Stimulated activated naive CD8-positive, alpha-beta T cell treated with anti-CD3 and anti-CD28 coated beads, Interleukin-15, amount 100 ng/mL, for 72 hours (primary cell): ENCODE measurements at places on chromosomes 12 and 14.

DNA sequence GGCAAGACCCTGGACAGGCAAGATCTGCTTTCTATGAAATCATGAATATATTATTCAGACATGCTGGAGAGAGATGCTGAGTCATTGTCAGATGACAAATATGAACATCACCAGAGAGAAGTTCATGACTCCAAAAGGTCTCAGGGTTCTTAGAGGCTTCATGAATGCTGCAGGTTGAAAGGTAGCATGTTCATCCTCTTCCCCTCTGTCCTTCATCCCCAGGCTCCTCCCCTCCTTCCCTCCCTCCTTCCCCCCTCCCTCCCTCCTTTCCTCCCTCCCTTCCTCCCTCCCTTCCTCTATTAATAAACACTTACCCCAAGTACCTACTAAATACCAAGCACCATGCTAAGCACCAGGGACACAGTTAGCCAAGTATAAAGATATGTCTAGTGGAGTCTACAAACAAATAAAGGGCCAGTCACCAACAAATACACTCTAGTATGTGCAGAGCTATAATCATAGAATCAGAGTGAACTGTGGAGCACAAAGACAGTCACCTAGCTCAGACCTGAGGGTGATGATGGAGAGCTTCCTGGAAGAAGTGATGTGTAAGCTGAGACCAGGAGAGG is 46.2 kb downstream of the RPH3A start:
- DNase-seq = no peak

DNA sequence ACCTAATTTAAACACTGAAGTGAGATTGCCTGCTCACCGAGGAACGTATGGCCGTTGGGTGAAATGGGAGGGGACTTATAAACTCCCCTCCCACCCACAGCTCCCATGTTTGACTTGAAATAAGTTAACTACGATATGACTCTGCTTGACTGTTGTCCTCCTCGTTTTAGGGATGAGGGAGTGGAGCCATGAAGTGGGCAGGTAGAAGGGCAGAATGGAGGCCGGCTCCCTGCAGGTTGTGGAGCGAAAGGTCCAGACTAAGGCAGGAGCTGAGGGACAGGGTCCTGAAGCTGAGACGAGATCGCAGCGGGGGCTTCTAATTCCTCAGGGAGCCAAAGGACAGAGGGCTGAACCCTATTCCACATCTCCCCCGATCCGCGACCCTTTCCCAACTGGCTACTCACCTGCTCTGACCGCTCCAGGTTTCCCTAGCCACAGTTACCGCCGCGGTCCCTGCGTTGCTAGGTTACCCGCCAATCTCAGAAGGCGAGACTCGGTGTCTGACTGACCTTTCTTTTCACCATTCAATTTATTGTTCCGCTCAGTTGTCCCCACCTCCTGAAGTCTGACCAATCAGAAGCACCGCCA is 577 bp upstream of the TPCN1 start:
- peak; percentile 20 for DNase-seq

DNA sequence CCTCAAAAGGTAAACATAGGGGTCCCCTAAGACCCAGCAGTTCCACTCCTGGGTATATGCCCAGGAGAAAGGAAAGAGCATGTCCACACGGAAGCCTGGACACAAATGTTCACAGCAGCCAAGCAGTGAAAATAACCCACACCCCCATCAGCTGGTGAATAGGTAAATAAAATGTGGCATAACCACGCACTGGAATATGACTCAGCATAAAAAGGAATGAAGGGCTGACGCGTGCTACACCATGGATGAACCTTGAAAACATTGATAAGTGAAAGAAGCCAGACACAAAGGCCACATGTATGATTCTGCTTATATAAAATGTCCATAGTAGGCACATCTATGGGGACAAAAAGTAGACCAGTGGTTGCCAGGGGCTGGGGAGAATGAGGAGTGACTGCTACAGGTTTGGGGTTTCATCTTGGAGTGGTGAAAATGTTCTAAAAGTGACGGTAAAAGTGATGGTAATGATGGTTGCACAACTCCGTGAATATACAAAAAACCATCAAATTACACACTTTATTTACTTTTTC is 3.8 kb upstream of the SCARB1 start:
- DNase-seq = no peak

GRCh38 chr14:77612011-77612620 is 4.3 kb downstream of the SPTLC2 start:
- DNase-seq = no peak

- no peak for DNase-seq
These were observed 10.5 kb downstream of the ZBTB1 start for GRCh38 chr14:64515053-64515452.

- no peak for DNase-seq
These were observed 1662.6 kb upstream of the SEL1L start for GRCh38 chr14:83196236-83196635.

- no peak for DNase-seq
These were observed 19.0 kb upstream of the GOLGA3 start for GRCh38 chr12:132847363-132848356.

GRCh38 chr14:56235388-56235787 is 117.2 kb downstream of the PELI2 start:
- DNase-seq = no peak

GRCh38 chr12:128928361-128928760 is 75.1 kb downstream of the GLT1D1 start:
- DNase-seq = no peak

- peak; percentile 88 for DNase-seq
These were observed 109.6 kb downstream of the BCAT1 start for GRCh38 chr12:24839268-24839791.

DNA sequence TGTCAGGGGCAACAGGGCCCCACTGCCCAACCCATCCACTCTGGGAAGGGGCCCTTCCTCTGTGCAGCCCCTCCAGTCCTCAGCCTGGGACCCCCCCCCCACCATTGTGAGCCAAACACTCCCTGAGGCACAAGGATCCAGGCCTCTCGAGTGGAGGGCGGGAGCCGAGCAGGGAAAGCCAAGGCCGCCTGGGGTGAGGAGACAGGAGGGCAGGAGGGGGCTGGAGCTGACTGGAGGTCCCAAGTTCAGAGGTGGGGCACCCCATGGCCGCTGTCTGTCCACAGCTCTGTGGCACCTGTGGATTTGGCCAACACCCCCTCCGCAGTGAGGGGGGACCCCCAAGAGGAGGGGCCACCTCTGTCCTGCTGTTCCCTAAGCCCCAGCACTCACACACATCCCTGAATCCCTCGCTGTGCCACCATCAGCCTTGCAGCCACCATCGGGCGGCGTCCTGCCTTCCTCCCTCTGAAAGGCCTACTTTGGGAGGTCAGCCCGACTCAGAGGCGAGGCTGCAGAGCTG is 25.4 kb upstream of the C14orf180 start:
- DNase-seq = no peak

- DNase-seq = no peak
These were observed 198.2 kb upstream of the PLEKHG7 start for GRCh38 chr12:92504594-92504981.

DNA sequence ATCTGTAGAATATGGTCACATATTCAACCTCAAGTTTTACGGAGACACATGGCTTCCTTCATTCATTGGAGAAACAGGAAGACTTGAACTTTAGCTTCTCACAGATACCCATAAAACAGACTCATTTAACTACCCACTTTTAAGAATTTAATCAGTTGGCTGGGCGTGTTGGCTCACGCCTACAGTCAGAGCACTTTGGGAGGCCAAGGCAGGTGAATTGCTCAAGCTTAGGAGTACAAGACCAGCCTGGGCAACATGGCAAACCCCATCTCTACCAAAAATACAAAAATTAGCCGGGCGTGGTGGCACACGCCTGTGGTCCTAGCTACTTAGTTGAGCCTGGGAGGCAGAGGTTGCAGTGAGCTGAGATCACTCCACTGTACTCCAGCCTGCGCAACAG is 64.7 kb upstream of the STAC3 start:
- DNase-seq = no peak

DNA sequence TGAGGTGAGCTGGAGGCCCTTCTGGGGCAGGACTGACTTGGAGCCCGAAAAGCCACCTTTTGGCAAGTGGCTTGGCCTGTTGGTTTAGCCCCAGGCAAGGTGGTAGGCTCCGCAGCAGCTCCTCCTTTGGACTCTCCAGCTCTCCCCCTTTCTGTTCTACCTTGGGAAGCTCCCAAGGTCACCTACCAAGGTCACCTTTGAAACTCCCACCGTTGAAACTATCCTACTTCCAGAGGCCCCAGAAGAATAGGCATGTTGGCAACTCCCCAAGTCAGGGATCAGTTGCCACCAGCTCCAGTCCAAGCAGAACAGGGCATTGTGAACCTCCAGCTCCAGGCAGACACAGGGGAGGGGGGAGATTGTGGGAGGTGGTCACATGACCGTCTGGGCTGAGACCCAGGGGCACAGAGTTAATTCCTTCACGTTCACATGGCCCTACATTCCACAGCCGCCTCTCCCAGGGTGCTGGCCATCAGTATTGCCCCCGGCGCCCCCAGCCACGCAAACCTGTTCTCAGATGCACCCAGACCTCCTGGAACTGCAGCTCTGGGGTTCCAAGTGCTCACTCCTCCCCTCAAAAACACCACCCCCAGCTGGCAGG is 14.4 kb downstream of the IRF2BPL start:
- no peak for DNase-seq

- DNase-seq = peak; percentile 73
These were observed 3.9 kb upstream of the LRP1 start for GRCh38 chr12:57124261-57124877.

- peak; percentile 25 for DNase-seq
These were observed 1.1 kb upstream of the ARG2 start for GRCh38 chr14:67618617-67619063.

DNA sequence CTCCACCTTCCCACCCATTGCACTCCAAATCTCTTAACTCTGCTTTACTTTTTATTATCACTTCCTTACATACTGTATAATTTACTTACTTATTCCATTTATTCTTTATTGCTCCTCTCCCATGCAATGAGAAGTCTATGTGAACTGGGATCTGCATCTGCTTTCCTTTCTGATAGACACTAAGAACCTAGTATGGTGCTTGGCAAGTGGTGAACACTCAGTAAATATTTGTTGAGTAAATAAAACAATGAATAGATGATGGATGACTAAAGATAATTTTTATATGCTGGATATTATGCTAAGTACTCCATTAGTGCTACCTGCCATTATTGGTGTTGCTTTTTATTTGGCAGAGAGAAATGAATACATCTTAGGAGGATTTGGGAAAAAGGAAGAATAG is 151.0 kb downstream of the TPH2 start:
- DNase-seq = no peak

DNA sequence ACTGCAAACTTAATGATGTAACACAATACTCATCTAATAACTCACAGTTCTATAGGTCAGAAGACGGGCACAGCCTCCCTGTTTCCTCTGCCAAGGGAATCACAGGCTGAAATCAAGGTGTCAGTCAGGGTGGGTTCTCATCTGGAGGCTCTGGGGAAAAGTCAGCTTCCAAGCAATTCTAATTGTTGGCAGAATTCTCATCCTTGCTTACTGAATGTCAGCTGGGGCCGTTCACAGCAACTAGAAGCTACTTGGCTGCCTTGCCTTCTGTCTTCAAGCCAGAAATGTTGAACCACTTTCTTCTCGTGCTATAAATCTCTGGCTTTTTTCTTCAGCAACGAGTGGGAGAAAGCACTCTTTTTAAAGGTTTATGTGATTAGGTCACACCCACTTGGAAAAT is 80.1 kb upstream of the PDZRN4 start:
- DNase-seq = no peak

GRCh38 chr14:69863083-69863482 is 16.1 kb upstream of the SMOC1 start:
- no peak for DNase-seq

- no peak for DNase-seq
These were observed 80.9 kb upstream of the FUT8 start for GRCh38 chr14:65331652-65332051.

DNA sequence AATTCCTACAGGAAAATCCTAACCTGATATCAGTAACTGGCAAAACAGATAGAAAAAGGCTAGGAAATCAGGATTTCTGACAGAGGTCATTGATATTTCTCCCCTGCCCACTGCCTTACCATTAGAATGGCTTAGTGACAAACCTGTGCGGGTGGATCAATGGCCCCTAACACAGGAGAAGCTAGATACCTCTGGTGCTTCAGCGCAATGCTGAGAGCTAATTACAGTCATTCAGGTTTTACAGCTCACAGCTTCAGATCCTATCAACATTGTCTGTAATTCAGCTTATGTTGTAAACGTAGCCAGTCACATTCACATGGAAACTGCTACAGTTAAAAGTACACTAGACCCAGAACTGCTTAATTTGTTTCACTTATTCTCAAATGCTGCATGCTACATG is 17.4 kb upstream of the SLC10A1 start:
- DNase-seq = no peak

DNA sequence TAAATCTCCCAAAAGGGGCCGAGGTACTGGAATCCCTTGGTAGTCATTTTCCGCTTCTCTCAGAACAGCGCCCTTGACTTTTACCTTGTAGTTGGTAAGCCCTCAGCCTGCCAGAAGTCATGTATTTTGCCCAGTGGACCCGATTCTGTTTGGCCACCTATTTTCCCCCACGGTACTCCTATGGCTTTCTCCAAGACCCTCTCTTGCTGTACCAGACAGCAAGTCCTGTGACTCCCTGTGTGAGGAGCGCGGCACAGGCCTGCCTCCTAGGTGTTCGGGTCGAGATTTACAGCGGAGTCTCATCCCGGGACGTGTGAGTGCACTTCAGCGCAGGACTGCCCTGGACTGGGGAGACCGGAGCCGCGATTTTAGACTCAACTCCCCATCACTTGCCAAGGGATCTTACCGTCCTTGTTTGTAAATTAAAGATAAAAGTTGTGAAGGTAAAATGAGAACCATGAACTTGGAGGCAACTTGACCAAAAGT is 1.1 kb upstream of the MBD6 start:
- peak; percentile 54 for DNase-seq

DNA sequence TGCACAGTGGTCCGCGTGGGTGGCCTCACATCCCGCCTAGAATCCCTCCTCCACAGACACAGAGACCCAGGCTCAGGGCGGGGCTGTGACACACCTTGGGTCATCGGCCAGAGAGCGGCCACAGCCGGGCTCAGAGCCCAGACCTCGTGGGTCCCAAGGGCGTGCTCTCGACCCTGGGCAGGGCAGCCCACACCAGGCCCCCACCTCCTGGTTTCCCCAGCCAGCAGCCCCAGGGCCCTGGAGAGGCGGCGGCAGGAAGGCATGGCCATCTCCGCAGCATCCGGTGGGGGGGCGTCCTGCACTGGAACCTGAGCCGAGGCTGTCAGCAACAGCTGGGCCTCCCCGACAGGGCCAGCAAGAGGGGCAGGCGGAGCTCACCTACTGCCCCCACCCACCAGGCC is 15.2 kb downstream of the JAG2 start:
- DNase-seq = no peak

DNA sequence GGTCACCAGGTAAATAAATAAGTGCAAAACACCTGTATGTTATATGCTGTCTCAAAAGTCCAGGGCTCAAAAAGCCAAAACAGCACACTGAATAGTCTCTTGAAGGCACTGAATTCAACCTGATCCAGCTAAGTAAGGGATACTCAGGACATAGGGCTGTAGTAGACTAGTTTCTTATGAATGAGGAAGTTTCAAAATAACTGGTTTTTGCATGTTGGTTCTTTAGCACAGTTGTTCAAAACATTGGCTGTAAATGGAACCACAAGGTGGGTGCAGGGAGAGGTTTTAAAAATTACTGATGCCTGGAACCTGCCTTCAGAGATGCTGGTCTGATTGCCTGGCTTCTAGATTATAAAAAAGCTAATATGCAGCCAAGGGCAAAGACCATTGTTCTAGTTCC is 34.1 kb downstream of the NDUFA12 start:
- DNase-seq = no peak

GRCh38 chr12:132284827-132285741 is 44.3 kb downstream of the GALNT9 start:
- no peak for DNase-seq

GRCh38 chr12:94553875-94554274 is 94.2 kb upstream of the CEP83 start:
- DNase-seq = no peak
